Hematopoietic multipotent progenitor cell (in vitro differentiated cells): ENCODE measurements at places on chromosomes 11 and 22.

DNA sequence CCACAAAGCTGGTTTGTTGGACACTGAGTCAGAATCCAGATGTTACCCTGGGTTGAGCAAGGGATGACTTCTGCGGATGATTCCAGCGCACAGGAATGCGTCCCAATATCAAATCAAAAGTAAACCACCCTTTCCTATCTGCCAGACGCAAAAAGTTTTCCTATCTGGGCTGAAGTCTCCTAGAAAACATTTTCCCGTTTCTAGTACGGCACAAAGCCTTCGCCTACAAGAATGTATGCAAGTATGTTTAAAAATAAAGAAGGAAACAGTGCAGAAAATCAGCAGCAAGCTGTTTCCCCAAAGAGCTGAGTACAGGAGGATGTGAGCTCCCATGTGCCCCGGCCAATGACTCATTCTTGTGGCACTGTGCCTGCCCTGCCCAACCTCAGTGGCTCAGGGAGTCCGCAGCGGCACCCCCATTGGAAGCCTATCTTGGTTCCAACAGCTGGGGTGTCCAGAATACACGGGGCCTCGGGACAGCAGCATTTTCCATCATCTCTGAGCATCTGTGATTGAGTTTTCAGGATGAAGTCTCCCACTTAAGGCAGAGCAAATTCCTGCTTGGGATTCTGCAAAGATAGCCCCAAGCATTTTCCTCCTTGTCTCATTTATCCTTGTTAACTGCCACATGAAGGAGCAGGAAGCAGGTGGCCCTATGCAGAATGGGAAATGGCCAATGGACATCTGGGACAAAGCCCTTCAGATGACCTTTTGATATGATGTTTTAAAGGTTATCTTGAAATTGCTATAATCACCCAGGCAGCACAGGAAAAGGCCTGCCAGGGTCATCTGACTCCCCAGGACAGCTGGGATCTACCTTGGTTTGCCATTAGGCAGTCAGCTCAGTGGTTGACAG, 17.5 kb downstream of the KCNJ5 start:
- peak; percentile 88 for DNase-seq

- DNase-seq = no peak
Observed at GRCh38 chr11:68763181-68763721, 11.9 kb upstream of the TESMIN start.

GRCh38 chr11:81005595-81005994, 1564.8 kb upstream of the TENM4 start:
- no peak for DNase-seq

DNA sequence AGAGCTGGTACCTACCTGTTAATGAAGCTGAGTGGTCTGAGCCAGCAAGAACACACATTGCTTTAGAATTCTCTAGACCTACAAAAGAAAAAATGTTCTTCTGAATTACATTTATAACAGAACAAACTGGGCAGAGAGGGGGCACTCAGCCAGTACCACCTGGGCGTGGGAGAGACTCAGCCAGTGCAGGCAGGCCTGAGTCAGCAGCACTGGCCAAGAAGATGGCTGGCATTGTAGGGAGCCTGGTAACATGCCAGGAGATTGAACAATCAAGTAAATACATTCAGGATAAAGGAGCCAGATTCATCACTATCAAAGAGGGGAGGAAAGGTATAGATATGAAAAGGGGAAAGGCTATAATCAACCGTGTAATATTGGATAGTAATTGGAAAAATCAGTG, 19.9 kb downstream of the SERGEF start:
- no peak for DNase-seq

DNA sequence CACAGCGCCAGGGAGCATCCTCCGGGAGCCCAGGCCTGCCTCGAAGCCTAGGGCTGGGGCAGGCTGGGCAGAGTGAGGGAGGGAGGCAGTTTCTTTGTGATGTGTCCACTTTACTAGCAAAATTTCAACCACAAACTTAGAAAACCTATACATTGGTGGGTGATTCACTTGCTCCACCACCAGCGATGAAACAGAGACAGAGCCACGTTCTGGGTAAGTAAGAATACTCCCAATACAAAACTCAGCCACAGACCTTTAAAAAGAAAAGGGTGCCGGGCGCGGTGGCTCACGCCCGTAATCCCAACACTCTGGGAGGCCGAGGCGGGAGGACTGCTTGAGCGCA, 22.3 kb downstream of the CDKN1C start:
- no peak for DNase-seq

- no peak for DNase-seq
Observed at GRCh38 chr11:8729837-8730696, 47.5 kb downstream of the RPL27A start.

DNA sequence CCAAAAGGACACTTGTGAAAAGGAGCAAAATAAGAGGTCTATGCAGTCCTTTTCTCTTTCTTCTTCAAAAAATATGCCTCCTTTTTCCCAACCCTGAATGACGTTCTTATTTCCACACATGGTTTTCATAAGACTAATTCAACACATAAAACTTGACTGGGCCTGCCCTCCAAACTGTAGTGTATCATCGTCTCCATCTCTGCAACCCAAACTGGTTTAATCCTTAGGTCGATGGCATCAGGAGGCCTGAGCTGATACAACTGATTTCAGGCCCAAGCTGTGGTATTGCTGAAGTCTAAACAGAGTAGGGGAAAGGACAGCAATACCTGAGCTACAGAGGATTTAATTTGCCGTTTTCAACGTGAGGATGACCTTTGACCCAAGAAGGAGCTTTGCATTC, 130.0 kb upstream of the MTNR1B start:
- DNase-seq = no peak

GRCh38 chr11:86035164-86035563, 33.7 kb downstream of the PICALM start:
- DNase-seq = no peak

DNA sequence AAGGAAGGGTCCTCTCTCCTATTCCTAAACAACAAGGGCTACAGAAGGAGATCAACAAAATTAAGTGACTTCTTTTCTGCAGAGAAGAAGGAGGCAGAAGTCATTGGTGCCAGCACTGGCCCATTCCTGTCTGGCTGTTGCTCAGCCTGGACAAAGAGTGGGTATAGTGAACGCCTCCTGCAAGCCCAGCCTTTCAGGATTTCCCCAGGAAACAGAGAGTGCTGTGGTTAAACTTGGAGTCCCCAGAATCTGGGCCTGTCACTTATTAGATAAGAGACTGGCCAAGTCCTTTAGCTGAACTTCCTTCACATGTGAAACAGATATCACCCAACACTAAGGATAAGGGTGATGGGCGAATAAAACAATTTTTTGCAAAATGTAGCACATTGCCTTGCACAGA, 10.9 kb downstream of the TST start:
- DNase-seq = peak; percentile 58

GRCh38 chr11:35688023-35688422, 25.4 kb downstream of the TRIM44 start:
- no peak for DNase-seq

DNA sequence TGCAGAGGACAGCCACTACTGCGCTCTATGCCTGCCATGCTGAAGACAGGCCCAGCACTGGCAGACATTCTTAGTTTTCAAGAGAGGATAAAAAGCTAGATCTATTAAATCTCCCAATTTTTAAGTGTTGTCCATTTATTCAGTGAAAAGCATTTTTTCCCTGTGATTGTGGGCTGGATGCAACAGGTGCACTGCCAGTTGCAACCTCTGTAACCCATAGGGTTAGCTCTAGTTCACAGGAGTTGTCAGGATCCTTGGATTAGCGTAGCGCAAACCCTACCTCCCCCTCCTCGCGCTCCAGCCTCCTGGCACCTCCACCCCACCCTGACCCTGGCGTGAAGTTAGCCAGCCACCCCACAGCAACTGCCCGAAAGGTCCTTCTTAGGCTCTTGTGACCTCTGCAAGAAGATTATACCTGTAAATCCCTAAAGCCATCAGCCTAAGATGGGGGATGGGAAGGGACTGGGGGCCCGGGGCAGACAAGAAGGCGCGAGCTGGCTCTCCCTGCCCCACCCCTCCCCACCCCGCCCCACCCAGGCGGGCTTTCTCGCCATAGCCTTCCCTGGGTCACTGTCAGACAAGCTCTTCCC, 30.9 kb downstream of the EIF3F start:
- DNase-seq = no peak

DNA sequence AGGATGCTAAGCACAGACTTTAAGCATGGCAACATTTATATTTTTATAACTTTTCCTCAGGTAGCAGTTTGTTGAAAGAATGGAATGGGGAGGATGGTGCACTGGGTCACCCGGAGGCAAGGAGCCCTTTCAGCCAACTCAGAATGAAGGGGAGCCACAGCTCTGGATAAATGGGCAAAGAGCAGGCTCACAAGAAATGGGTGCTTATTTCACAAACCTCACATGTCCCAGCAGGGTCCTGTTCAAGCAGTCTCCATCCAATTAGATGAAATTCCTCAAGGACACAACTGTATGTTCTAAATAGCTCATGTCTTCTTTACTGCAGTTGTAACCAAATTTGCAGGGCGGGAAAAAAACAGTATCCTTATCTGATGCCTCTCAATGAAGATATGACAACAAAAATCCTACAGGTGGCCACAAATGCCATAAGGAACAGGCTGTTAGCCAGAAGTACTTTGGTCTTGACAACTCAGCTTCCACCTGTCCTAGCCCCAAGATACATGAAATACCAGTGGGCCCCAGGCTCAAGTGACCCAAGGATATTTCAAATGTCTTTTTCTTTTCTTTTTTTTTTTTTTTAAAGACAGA, 48.2 kb downstream of the MAPK1 start:
- no peak for DNase-seq

GRCh38 chr11:122068141-122068540, 47.9 kb downstream of the BLID start:
- DNase-seq = no peak

DNA sequence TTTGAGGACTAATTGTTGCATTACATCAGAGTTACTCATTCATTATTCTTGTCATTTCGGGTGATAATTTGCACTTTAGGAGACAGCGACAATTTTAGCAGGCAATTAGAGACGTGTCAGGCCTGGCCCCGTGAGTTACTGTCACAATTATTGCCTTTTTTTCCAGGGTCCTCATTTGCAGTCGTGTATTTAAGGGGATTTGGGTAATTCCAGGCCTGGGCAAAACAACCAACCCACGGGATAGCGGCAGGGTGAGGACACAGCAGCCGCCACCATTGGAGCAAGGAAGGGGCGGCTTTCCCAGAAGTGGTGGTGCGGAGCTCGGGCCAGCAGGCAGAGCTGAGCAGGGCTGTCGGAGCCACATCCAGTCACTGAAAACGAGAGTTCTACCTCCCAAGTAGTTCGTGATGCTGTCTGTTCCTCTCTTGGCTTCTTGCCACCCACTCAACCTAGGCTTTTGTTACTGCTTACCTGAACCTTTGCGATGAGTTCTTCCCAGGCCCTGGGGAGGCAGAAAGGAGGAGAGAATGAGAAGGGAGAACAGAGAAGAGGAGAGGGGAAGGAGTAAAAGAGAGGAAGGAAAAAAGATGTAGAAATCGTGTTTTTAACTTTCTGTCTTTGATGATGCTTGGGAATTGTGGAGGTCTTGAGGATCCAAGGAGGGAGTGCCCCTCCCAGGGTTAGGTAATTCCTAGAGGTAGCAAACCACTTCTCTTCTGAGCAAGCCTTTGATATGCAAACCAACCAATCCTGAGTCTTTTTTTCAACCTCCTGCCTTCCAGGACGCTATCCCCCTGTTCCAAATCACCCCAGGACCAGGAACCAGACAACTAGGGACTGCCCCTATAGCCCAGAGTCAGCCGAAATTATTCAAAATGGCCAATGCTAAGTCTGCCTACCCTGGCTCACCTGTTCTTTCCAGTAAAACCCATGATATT, 236.1 kb downstream of the MIAT start:
- no peak for DNase-seq

GRCh38 chr11:6911948-6912347, 8.9 kb upstream of the OR2D3 start:
- peak; percentile 4 for DNase-seq

GRCh38 chr22:17213976-17214375, 5.3 kb downstream of the ADA2 start:
- DNase-seq = peak; percentile 57

DNA sequence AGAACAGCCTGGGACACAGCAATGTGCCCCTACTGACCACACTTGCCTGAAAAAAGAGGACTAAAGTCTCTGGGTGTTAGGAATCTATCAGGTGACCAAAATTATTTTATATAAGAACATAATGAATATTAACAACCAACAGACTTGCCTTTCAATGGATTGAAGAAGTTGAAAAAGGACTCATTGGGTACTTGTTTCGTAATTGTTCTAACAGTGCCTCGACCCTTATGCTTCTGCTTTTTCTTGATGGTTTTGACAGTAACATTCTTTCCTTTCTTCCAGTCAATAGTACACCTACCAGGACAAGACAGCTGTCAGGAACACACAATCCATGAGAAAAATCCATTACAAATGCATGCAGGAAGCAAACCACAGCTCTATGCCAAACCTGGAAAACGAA, 29.0 kb upstream of the PHLDA2 start:
- no peak for DNase-seq

GRCh38 chr11:113419454-113420003, 31.9 kb downstream of the ANKK1 start:
- no peak for DNase-seq

DNA sequence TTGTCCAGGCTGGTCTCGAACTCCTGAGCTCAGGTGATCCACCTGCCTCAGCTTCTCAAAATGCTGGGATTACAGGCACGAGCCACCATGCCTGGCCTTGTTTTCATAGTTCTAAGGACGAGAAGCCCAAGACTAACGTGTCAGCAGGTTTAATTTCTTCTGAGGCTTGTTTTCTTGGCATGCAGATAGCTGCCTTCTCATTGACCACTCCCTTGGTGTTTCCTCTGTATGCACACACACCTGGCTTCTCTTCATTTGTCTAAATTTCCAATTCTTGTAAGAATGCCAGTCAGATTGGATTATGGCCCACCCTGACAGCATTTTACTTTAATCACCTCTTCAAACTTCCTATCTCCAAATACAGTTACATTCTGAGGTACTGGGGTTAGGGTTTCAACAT, 72.5 kb upstream of the CTSC start:
- no peak for DNase-seq

GRCh38 chr22:17872471-17872870, 98.2 kb upstream of the BID start:
- no peak for DNase-seq
